ENCODE measurements at places on chromosomes 5 and 9. TPM values are rescaled to one million over a fixed set of nuclear protein-coding genes. Genes with fewer than 3 reads are reported as not detected.

FOXD4L3 gene
- total RNA-seq, result not detected

DNA sequence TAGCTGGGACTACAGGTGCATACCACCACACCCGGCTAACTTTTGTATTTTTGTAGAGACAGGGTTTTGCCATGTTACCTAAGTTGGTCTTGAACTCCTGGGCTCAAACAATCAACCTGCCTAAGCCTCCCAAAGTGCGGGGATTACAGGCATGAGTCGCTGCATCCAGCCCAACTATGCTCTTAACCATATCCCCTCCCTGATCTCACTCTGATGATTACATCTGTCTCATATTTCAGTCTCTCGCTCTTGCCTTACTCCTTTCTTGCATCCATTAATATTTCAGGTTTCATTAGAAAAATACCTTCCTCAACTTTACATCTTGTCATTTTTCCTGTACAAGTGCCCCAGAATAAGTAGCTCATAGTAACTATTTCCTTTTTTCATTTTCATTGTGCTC is 61.0 kb upstream of the BASP1 start:
- no peak for DNase-seq

PCDHB10 gene
- total RNA-seq, result 8.3 TPM

SEMA6A gene
- 51.5 TPM for total RNA-seq

NOXA1 gene
- 0.29 TPM for total RNA-seq

DNA sequence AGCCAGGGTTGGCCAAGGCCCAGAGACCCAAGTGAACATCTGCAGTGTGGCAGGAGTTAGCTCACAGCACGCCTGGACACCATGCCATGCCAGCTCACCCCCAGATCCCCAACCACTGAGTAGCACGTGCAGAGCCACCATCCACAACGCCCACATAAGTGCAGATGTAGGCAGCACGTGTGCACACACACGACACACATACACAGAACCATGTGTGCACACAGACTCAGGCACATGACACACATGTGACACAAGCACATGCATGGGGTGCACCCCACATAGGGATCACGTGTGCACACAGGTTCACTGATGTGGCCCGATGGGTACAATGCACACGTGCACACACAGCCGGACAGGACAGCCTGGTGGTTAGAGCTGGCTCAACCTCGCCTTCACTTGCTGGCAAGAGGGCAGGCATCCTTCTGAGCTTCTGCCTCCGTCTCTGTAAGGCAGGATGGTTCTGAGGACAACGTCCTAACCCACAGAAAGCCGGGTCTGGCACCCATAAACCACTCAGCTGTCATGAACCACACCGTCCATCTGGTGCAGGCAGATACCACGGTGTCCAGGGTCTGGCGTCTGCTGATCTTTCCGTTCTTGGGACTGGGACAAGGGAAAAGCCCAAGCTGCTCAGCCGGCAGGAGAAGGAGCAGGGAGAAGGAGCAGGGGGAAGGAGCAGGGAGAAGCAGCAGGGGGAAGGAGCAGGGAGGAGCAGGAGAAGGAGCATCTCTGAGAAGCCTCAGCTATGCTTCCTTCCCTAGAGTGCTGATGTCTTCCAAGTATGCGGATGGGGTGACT is 12.0 kb downstream of the LRRC26 start:
- DNase-seq, result no peak

- DNase-seq, result no peak
Measured at GRCh38 chr5:152642880-152643279, 237.8 kb upstream of the NMUR2 start.

GRCh38 chr5:10489810-10490426 is 48.2 kb downstream of the ROPN1L start:
- no peak for DNase-seq

- no peak for DNase-seq
Measured at GRCh38 chr5:94802450-94802849, 184.0 kb downstream of the SLF1 start.

DNA sequence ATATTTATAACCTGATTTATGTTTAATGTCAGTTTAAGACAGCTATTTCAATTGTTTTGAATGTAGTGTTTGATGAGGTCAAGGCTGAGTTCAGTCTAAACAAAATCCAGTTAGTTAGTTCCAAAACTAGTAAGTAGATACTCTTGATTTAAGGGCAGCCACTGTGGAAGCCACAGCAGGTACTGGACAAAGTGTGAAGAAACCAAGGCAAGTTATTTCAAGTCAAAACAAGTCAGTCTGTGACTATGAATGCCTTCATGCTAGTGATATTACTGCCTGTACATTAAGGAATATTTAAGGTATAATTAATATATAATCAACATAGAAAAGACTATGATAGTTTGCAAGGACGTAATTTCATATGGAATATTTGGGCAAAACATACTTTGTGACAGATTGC is 362.3 kb downstream of the DMRTA1 start:
- no peak for DNase-seq

DNA sequence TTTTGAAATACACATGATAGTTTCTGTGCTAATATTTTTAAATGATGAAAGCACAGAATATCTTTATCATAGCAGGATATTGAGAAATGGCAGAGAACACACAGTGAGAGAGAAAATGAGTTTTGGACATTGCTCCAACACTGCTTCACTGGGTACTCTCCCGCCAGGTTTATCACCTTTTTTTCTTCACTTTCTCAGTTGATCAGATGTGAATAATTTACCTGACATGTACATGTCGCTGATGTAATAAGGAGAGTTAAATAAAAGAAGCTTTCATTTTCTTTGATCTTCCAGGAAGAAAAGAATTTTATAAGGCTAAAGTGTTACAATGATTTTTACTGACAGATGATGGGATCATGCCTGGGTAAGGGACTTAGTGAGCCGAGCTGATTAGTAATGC is 134.5 kb downstream of the ALDH1A1 start:
- DNase-seq, result no peak

DNA sequence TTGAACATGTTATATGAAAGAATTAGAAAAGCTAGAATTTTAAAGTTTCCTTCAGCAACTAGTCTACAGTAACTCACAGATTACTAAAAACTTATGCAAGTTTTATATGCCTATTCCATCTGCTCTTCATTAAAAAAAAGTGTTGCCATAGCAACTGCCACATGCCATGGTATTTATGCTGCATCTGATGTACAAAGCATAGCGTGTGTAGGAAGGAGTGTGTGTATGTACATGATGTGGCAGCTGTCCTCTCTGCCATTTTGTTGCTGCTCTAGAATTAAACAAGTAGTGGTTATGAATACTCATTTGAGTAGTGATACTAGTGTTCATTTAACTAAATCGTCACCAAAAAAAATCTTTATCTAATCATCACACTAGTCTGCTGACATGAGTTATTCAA is 593.5 kb downstream of the CETN3 start:
- no peak for DNase-seq

GRCh38 chr5:68464424-68464823 is 248.9 kb downstream of the PIK3R1 start:
- no peak for DNase-seq

DNA sequence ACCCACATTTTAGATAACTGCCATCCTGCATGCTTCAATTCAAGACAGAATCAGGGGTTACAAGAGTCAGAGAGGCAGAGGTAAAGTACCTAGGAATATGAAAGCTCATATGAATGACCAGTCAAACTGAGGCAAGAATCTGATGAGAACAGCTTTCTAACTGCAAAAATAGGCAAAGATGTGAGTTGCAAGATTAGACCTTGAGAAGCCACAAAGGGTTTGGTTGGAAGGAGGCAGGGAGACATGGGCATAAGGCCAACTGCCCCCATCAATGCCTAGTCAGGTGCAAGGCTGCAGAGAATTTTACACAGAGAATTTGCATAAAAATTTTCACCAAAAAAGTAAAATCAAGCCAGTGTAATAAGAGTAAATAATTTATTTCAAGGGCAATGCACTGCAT is 12.8 kb downstream of the FAM114A2 start:
- no peak for DNase-seq

DNA sequence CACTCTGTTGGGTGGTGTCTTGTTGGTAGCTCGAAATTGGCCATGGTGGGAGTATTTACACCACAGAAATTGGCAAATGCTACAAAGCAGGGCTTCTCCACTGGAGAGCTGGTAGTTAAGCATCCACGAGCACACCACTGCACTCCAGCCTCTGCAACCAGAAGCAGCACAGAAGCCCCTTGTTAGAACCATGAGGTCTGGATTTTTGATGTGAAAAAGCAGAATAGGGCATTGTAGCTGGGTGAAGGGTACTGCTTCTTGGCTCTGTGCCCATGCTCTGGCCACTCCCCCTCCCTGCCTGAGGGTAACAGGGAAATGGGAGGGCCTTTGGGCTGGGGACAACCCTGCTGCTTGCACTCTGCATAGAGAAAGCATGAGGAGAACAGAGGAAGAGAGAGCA is 81.2 kb upstream of the UBTD2 start:
- no peak for DNase-seq

HSD17B3 gene
- total RNA-seq, result not detected

DNA sequence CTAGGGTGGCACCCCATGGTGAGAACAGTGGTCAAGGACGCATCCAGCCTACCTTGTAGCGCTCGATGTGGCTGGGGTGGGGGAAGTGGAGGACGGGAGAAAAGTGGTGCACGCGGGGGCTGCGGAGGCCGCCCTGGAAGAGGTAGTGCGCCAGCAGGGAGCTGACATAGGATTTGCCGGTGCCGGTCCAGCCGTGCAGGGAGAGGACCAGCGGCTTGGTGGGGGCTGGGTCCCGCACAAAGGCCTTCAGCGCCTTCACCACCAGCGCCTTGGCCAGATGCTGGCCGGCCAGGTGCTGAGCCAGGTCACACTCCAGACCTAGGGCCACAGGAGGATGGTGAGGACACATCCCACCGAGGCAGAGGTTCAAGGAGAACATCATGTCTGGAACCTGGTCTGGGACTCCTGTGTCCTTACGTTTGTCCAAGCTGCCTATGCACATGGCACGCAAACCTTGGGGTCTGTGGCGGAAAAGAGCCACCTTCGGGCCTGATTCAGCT is 797 bp downstream of the TOR2A start:
- DNase-seq, result no peak

- DNase-seq, result no peak
Measured at GRCh38 chr5:136006164-136006563, 22.6 kb upstream of the TGFBI start.

DNA sequence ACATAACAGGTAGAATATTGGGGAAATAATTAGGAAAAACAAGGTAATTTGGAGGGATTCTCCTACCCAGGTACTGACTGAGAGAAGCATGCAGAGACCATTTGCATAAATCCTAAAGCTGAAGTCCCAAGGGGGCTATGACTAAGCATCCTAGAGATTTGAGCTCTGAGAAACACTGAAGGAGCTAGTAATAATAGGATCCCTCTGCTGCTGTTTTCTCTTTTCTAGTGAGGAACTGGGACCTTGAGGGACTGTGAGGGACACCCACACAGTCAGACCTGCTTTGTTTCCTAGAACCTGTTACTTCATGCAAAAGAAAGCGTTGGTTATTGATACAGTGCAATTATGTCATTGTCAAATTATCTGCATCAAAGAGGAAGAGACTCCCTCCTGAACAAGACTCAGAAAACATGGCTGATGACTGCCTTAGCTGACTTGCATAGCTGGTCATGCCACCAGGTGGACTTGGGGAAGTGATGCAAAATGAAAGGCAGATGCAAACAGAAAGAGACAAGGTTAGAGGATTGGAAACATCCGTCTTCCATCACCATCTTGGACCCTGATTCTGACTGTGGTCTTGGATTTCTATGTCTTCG is 335.4 kb downstream of the NTRK2 start:
- no peak for DNase-seq

GRCh38 chr5:18882154-18882553 is 1105.8 kb downstream of the CDH18 start:
- no peak for DNase-seq

DNA sequence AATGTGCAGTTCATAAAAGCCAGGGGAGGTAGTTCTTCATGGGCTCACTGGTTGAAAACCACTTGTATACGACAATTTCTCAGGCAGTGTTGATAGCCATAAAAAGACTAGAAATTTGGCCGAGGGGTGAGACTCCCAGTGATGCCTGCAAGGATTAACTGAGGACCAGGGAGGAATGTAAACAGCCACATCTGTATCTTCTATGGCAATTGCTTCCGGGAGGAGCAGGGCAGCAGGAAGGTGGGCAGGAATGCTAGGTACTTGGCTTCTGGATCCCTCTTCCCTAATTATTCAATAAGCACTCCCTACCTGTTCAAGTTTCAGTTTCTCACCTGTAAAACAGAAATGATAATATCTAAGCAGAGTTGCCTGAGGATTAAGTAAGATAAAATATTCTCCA is 45.4 kb downstream of the TMEM232 start:
- no peak for DNase-seq

- peak; percentile 61 for DNase-seq
Measured at GRCh38 chr5:150618163-150618562, 22.3 kb upstream of the SYNPO start.

GRCh38 chr5:68884883-68885282 is 208.9 kb upstream of the SLC30A5 start:
- no peak for DNase-seq
